ENCODE measurements at places on chromosomes 6 and 20. TPM values are rescaled to one million over a fixed set of nuclear protein-coding genes. Genes with fewer than 3 reads are reported as not detected.

The RAET1L gene
- polyA plus RNA-seq, result not detected

The EMILIN3 gene
- 18.6 TPM for polyA plus RNA-seq

The SIGLEC1 gene
- 0.97 TPM for polyA plus RNA-seq

The TRIM40 gene
- not detected for polyA plus RNA-seq

The PLCB4 gene
- 7.5 TPM for polyA plus RNA-seq

The KIAA0408 gene
- polyA plus RNA-seq, result 24.9 TPM

The ID1 gene
- polyA plus RNA-seq, result 109 TPM
